ENCODE measurements at places on chromosomes 7 and 10.
A peak's percentile ranks its signal among the peaks of the same experiment; 100 is the strongest.

DNA sequence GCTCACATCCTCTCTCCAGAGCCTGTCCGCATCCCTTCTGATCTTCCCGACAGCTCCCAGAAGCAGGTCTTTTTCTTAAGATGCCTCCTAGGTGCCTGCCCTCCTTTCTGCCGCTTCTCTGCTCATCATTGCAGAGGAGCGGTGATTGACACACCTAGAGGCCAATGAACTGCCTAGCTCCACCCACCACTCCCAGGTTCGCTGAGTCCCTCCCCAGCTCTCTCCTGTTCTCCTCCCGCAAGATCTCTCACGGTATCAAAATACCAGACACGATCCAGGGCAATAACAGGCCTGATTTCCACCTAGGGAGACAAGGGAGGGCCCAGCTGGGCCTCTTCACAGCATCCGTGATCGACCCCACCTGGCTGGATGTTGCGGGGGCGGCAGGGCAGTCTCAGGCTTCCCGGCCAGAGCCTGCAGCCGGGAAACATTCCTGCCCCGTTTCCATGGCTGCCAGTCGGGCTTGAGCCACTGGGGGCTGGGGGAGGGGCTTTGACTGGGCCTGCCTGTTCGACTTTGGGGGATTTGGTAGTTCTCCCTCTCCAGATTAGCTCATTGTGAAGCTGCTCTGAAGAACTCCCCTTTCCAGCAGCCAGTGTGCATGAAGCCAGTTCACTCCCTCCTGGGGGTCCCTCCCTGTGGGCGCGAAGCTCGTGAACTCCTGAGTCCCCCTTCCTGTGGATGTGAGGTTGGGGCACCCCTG lies 373.5 kb downstream of the RPS24 start:
- peak; percentile 90 for DNase-seq

DNA sequence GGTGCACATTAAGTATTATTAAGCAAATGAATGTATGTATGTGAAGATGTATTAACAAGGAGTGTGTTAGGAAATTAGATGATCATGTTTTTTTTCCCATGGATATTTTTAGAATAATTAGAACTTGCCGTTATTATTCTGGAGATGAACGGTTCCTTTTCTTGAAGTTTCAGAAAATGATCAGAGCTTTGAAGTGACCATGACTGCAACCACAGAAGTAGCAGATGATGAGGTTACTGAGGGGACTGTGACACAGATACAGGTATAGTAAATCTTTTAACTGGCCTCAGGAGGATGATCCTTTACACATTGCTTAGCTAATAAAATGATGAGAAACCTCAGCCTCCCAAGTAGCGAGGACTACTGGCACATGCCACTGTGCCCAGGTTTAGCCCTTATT lies 18.6 kb downstream of the DMTF1 start:
- DNase-seq = no peak

DNA sequence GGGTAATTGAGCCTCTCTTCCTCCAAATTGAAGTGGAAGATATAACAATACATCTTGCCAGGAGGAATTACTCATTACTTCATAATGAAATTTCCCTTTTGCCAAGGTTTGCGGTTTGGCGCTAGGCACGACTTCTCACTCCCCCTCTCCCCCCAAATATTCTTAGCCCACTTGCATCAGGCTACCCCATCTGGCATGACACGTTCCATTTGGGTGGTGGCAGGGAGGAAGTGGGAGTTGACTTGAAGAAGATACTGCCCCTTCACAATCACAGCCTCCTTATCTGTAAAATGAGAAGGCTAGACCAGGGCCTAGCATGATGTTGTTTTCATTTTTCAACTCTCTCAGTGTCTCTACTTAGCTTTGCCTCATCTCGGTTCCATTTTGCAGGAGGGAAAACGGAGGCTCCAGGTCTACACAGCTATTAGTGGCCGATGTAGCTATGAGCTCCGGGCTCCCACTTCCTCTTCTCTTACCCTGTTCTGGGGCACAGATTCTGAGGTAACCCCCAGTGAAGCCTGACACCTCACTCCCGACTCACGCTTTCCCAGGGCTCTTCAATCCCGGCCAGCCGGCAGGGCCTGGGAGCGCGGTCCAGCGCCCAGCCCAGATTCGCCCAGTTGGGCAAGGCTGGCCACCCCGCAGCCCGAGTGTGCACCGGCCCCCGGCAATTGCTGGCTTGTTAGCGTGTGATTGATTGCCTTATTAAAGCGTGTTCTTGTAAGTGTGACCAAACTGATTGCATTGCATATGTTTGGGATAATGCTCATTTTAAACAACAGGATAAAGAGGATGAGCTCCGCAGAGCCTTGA lies 6.5 kb downstream of the EVX1 start:
- DNase-seq = peak; percentile 35

- DNase-seq = no peak
Measured at GRCh38 chr10:13873196-13873595, 286.4 kb downstream of the PRPF18 start.

DNA sequence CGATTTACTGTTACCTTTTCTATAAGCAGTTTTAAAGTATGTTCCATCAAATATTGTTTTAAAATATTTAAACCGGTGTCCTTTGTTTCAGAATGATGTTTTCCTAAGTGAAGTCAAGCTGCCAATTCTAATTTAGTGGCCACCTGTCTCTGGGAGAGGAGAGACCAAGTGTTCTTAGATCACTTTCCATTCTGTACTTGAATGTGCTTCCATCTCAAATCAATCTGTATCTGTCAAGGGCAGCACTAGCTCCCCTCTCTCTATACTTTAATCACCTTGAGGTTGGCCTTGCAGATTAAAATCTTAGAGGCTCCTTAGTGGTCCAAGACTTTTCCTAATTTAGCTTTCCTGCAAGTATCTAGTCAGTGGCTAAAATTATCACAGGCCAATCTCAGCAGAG lies 49.6 kb downstream of the LGI1 start:
- no peak for DNase-seq

DNA sequence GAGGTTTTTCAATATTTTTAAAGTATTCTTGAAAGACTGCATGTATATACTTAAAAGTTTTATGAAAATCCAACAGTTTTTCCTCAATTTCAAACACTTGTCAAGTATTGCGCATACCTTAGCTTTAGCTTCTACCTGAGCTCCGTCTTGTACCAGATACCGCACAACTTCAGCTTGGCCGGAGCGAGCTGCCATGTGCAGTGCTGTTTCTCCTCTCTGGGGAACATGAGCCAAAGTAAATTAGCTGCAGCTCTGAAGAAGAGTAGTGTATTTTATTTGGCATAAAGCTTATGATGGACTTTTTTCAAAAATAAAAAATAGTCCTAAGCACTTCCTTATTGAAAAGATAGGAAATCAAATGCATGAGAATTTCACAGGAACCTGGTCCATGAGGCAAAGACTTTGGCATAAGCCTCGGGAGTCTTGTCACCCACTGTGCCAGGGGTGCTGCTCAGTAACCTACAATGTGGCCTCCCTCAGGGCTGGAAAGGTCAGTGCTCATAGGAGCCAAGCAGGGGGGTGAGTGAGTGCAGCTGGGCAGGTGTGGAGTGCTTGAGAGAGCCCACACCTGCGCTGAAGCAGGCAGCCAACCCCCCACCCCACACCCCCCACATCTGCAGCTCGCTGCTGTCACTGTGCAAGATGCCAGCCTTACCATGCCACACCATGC lies 189.5 kb downstream of the ANK3 start:
- no peak for DNase-seq

DNA sequence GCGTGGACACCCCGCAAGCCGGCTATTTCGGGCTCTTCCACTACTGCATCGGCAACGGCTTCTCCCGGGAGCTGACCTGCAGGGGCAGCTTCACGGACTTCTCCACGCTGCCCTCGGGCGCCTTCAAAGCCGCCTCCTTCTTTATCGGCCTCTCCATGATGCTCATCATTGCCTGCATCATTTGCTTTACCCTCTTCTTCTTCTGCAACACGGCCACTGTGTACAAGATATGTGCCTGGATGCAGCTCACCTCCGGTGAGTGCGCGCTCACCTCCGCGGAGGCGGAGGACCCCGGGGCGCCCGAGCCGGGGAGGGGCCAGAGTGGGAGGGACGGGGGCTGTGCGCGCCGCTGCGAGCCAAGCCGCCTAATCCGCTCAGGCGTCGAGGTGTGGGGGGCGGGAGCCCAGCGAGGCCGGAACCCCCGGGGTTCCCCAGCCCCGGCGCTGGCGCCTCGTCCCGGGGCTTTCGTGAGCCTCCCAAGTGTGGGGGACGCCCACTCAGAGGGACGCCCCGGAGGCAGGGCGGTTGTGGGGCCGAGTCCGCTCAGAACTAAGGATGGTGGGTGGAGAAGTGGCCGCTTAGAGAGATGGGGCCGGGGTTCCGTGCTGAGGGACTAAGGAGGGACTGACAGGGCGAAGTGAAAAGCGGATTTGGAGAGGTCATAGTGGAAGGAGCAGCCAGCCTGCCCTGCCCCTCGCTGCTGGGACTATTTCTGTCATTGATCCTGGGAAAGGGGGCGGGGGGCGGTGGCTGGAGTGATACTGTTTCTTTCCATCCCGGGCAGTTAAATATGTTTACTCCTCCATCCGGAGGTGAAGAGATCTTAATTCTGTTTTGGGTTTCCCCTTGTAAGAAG lies 795 bp downstream of the LHFPL3 start:
- no peak for DNase-seq

DNA sequence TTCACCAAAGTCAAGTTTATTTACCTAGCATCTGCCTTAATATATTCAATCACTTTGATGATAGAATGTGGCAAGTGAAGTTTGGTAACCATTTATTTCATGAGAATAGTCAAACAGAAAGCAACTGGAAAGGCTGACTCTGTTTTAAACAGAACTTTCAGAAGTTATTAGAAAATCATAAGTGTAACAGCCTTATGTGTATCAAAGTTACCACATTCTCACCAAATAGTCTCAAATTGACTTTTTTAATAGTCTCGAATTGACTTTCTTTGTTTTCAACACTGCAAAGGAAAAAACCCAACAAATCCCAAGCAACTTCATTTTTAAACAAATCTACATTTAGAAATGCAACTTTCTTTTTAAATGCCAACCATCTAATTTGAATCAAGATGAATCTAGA lies 29.5 kb downstream of the NAMPT start:
- no peak for DNase-seq

- DNase-seq = peak; percentile 93
Measured at GRCh38 chr10:30000802-30001571, 58.4 kb downstream of the JCAD start.

GRCh38 chr10:12067336-12067735 lies 1.4 kb upstream of the DHTKD1 start:
- DNase-seq = peak; percentile 82

- DNase-seq = no peak
Measured at GRCh38 chr7:82566752-82567151, 123.2 kb upstream of the CACNA2D1 start.

GRCh38 chr10:119871881-119872609 lies 598 bp downstream of the MCMBP start:
- DNase-seq = no peak

DNA sequence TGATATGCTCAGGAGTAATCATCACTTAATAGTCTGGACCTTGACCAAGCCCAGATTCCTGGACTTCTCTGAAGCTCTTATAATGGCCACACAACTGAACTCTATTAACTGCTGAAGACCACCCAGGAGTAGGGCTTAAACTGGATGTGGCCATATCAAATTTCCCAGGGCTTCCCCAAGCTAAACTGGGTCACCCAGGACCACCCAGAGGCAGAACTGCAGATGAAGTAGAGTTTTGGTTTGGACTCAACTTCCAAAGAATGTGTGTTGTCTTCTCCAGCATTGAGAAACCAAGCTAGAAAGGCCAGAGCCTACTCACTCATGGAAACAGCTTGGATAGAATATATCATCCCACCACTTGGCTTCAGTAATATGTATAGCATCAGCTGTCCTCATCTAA lies 358.2 kb upstream of the MEOX2 start:
- DNase-seq = peak; percentile 38

DNA sequence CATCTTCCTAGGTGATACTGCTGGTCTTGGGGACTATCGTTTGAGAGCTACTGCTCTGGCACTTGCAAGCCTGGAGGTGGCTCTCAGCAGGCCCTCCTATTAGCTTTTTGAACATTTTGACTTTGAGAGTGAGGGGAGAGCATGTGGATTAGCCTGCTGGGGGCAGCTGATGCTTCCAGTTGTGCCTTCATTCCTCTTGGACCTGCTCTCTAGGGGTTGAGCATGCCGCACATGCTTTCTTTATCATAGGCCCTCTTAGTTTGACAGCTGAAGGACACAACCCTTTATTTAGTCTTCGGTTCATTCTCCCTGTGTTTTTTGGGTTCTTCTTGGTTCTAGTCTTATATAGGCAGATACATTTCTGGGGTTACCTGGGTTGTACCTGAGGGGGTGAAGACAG lies 132.1 kb downstream of the GALNT17 start:
- no peak for DNase-seq

DNA sequence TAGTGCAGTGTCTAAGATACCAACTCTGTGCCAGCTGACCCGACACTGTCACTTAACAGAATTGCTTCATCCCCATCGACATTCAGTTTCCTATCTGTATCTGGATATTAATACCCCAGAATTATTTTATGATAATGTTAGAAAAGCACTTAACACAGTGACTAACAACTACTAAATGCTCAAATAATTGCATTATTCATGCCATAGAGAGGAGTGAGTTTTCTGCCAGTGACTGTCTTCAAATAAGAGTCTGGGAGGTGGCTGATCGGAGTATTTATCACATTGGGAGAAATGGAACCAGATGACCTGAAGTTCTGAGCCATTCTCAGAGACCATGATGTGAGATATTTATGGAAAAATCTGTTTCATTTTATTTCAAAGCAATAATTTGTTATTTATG lies 65.7 kb downstream of the NHLRC2 start:
- no peak for DNase-seq

GRCh38 chr10:97738616-97739015 lies 1.7 kb downstream of the ZFYVE27 start:
- DNase-seq = no peak

DNA sequence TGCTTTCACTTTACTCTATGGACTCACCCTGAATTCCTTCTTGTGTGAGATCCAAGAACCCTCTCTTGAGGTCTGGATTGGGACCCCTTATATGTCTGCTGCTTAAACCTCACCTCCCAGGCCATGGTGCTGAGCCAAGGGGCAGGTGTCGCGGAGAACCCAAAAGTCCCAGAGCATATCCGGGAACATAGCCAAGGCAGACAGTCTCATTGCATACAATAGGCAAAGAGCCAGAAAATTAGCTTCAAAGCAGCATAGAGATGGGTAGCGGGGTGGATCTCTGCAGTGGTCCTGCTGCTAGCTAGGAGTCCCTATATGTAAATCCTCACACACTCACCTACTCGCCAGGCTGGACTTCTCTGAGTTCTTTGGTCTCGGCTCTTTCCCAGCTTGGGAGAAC lies 5.5 kb downstream of the CCL24 start:
- no peak for DNase-seq

DNA sequence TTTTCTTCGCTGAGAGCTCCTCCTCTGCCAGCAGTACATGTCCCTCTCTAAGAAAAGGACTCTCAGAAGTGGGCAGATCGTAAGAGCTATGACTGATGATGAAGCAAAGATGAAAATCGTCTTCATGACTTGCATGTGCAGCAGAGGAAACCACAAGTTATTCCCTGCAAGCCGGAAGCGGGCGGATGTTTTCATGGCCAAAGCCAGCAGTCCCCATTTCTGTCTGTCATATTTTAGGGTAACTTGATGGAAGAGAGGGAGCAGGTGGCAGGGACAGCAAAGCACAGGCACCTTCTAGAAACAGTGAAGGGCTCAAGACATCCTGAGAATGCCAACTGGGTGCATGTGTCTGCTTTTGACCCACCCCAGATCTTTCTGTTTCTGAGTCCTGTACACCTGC lies 19.9 kb downstream of the KLF6 start:
- DNase-seq = peak; percentile 33

- peak; percentile 71 for DNase-seq
Measured at GRCh38 chr10:119896061-119896655, 3.6 kb downstream of the SEC23IP start.
